ENCODE measurements at places on chromosomes 6 and 20. TPM values are rescaled to one million over a fixed set of nuclear protein-coding genes. Genes with fewer than 3 reads are reported as not detected.

The LGSN gene
- total RNA-seq, result not detected

DNA sequence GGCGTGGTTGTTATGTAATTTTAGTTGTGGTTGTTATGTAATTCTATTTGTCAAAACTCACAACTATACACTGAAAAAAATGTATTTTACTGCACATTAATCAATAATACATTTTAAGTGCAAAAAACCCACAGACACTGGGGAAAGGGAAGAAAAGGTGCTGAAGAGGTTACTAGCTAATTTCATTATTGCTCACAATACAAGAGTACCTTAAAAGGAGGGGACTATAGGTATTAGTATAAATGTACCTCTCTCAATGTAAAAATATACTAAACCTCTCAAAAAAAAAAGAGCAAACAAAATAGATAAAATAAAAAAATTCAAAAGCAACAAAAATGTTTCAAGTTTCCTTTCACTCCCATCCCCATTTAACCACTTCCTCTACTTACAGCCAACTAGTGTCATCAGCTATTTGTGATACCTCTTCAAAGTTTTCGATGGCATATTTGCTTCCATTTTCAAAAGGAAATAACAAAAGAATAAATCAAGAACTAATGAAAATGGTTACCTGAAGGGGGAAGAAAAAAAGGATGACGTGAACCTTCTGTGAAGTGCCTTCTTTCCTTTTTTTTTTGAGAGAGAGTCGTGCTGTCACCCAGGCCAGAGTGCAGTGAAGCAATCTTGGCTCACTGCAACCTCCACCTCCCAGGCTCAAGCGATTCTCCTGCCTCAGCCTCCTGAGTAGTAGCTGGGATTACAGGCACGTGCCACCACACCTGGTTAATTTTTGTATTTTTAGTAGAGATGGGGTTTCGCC is 30.2 kb downstream of the RANBP9 start:
- DNase-seq, result no peak

DNA sequence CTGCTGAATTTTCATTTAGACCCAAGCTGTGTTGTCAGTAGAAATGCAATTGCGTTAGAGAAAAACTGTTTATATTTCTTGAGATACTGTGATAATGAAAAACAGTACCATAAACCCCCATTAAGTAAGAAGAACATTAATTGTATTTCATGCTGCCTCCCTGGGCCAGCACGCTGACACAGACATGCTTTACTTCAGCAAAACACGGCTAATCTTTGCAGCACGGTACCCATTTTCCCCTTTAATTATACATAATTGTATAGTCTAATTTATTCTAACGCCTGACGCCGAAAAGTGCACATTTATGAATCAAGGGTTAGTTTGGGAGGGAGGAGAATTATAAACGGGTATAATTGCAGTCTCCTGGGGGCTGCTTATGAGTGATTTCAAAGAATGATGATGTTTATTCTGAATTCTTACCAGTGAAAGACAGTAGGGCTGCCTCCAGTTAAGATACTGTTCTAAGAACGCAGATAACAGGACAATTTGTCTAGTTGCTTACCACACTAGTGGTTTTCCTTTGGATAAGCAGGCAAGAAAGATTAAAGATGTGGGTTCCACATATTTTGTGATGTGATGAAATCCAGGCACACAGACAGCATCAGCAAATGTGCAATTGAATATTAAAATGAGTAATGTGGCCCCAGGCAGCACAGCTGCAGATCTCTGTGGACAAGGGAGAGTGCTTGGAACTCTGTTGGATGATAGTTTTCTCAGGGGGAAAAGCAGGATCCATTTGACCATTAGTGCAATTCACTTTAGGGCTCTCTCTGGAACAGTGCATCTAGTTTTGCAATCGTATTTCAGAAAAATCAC is 4.7 kb upstream of the SULF2 start:
- DNase-seq, result peak; percentile 37

DNA sequence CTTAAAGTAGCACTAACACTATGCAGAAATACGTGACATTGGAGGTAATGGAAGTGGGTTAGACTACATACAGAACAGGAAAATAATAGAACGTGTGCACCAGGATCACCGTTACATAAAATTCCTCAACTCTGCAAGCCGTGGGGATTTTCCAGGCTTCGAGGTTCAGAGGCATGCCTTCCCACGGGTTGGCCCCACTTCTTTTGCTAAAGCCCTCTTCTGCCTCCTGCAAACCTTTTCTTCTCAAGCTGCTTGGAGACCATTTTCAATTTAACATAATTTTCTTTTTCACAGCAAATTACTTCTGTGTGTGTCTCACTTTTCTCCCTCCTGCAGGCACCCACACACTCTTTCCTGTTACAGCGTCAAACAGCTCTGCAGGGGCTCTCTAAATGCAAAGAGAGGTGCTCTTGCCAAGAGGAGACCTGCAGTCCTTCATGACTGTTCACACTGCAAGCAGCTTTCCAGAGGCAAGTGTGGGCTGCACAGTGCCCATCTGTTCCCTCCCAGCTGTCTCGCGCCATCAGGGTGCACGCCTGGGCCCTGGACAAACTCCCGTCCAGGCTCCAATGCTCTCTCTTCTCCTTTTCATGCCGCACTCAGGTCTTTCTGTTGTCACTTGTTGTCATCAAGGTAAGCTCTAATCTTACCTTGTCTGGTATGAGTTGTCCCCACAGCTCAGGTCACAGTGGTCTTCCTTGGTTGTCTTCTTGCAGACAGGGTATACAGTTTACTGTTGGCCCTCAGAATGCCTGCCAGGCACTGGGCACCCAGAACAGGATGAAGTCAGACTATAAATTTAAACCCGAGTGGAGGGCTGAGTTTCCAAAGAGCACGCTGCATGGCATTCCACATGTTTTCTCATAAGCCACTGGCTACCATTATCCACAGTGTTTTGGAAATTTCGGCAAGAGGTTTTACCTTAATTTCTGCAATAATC is 164.8 kb upstream of the GGTLC1 start:
- DNase-seq, result no peak
